ENCODE measurements at places on chromosomes 12 and 14.

DNA sequence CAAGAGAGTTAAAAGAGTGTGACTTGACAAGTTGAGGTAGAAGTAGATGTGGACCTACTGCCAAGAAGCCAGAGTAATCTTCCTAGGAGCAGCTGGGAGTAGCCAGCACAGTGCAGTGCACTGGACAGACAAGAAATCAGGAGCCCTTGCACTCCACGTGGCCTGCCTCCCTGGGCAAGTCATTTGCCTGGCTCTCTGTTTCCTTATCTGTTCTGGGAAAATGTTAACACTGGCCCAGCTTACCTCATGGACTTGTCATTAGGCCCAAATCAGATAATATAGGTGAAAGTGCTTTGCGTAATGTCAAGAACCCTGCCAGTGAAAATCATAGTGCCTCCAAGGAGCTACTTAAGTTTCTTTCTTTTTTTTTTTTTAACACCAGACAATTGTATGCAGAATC, 19.2 kb downstream of the SLC7A8 start:
- DNase-seq, result no peak

GRCh38 chr12:94676031-94676641, 25.8 kb upstream of the TMCC3 start:
- DNase-seq, result no peak

DNA sequence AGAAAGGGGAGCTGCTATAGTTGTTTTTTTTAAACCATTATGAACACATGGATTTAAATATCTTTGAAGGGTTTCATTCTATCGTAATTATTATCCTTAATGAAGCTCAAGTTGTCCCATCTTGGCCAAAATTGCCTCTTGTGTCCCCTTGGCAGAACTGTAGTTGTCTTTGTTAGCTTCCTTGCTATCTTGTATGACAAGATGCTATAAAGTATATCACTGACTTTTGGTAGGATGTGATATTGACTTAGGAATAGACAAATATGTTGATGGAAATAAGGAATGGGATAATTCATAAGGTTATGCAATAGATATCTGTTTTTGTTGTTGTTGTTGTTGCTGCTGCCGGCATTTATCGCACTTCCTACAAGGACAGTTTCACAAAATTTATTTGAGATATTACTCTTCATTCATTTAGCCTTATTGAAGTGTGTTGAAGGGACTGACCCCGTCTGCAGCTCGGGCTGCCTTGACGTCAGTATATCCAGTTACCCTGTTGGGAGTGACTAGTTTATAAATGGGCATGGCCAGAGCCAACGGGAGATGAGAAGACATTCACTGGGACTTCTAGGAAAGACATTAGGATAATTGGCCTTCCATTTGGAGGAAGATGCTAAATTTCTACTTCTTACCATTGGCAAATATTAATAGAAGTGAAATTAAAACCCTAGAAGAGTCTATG, 26.1 kb upstream of the APOLD1 start:
- DNase-seq, result no peak

- no peak for DNase-seq
These were observed 216.2 kb upstream of the PLEKHG7 start for GRCh38 chr12:92486443-92487137.

DNA sequence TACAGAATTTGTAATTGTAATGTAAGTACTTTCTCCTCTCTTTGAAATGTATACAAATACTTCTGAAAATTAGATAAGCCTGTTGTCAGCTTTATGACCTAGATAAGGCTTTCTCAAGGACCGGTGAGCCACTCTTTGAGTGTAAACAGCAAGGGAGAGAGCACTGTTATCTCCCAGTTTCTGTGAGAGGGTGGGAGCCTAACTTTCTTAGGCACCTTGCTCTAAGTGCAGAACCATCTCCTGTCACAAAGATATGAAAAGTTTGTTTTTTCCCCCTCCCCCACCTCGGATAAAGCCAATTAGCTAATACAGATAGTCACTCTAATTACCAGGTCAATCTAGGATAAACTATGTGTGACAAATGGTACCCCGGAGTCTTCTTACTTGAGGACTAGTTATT, 35.8 kb downstream of the CAPS2 start:
- no peak for DNase-seq

DNA sequence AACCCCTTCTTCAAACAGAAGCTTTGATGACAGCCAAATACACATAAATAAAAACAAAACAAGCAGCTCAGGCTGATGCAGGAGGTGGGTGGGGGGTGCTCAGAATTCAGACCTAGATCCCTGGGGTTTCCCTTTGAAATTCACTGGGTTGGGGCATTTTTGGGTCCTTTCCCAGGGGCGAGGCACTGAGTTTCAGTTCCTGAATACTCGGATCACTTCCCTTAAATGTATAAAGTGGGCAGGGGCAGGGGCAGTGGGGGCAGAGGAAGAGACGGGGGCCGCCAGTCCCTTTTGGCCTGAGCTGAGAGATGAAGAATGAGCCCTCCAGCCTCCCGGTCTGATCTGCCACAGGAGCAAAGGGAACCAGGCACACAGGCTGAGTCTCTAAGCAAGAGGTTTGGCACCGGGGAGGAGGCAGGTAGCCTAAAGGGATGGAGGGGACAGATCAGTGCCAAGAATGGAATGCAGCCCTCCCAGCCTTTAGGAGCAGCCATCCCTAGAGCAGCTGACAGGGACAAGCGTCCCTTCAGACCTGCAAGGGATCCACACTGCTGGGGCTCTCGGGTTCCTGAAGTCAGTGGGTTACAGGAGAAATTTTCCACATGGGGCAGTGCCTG, 20.3 kb downstream of the KDM2B start:
- no peak for DNase-seq

- DNase-seq, result no peak
These were observed 1.1 kb downstream of the INHBE start for GRCh38 chr12:57456145-57456700.

- no peak for DNase-seq
These were observed 16.9 kb upstream of the MGST1 start for GRCh38 chr12:16330560-16330959.

DNA sequence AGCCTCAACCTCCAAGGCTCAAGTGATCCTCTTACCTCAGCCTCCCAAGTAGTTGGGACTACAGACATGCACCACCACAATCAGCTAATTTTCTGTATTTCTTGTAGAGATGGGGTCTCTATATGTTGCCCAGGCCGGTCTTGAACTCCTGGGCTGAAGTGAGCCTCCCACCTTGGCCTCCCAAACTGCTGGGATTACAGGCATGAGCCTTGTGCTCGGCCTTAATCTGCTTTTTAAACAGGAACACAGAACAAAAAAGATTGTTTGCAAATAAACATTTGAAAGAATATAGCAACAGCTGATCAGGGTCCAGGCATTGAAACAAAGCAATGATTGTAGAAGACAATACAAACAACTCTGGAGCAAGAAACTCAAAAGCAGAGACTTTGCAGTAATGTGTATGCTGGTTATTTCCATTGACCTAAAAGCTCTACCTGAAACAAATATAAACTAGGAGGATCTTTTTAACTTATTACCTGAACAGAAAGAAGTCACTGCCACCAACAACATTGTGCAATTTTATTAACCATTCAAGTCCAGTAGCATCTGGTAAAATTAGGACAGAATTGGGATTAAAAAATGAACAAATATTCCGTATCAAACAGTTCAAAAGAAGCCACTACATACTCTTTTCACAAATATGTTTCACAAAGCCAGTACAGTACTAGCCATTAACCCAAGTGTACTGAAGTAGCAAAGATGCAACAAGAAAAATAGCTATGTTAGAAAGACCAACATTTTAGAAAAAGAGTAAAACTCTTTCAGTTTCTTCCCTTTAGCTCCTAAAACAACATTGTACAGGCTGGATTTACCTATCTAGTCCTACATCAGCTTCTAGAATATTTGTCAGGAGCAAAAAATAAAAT, 14.2 kb downstream of the AMN1 start:
- no peak for DNase-seq

DNA sequence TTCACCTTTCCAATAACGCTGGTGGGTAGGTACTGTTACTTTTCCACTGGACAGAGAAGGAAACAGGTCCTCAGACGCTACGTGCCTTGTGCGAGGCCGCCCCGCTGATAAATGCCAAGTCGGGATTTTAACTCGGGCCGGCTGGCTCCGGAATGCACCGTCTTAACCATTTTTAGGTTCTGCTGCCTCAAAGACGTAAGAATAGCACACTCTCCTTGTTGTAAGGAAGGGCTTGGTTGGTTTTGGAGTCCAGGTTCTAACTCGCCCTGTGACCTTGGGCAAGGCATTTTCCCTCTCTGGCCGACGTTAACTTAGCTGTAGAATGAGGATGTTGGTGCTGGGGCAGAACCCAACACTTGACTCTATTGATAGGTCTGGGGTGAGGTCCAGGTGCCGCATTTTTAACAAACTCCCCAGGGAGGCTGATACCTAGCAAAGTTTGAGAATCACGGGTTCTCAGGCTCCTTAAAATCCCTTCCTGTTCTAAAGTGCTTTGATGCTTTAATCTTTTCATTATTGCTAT, 814 bp downstream of the ANKRD13A start:
- DNase-seq, result no peak

GRCh38 chr12:123101526-123101925, 49.4 kb downstream of the PITPNM2 start:
- no peak for DNase-seq

DNA sequence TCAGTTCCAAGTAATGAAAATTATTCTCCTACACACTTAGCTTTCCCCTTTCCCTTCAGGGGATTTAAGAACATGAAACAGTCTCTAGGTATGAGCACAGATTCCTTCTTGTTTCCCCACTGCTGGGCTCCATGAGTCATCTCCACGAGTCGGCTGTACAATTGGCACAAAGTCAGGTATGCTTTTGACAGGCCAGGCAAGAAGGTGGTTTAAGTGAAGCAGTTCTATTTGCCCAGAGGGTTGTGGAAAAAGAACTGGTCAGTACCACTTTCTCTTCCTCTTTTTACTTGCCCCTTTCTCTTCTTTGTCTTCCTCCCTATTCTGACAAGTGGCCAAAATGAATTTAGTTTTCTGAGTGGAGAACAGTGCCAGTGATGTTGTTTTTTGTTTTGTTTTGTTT, 16.3 kb downstream of the DYNC1H1 start:
- DNase-seq, result peak; percentile 71

DNA sequence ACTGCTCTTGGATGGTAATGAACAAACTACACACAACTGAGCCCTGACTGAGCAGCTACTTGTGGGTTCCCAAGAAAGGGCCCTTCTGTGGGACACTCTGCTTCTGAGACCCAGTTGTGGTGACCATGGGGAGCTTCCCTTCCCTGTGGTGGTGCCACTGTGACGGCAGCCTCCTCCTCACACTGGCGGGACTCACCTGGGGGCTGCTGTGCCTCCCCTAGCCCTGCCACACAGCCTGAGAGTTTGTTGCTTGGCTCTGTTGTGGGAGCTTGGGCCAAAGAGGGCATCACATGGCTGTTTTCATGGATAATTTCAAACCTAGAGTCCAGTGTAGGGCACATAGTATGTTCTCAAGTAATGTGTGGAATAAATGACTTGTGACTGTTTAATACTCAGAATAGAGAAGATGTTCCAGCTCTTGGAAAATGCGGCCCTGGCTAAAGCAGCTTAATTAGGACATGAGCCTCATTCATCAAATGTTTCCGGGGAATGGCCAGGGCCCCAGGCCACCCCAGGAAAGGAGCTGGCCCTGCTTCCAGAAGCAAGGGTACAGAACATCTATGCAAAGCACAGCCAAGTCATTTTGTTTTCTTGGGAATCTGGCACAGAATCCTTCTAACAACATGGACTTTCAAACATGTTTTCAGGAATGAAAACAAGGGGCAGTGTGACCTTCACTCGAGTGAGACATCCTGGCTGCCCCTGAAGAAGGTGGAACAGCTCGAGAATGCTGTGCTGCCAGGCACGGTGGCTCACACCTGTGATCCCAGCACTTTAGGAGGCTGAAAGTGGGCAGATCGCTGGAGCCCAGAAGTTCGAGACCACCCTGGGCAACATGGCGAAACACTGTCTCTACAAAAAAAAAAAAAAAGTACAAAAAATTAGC, 21.2 kb downstream of the ZFYVE21 start:
- DNase-seq, result no peak

- DNase-seq, result no peak
These were observed 127.9 kb upstream of the TMPO start for GRCh38 chr12:98387444-98387843.

DNA sequence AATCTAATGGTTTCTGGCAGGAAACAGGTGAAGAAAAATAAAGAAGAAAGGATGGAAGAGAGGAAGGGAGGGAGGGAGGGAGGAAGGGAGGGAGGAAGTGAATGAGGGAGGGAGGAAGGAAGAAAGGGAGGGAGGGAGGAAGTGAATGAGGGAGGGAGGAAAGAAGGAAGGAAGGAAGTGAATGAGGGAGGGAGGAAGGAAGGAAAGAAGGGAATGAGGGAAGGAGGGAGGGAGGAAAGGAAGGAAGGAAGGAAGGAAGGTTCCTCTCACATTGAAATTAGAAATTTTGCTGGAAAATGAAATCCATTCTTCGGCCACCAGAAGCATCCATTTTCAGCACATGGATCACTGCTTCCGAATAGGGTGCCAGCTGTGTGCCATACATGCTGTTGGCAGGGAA, 62.2 kb upstream of the PELI2 start:
- no peak for DNase-seq

DNA sequence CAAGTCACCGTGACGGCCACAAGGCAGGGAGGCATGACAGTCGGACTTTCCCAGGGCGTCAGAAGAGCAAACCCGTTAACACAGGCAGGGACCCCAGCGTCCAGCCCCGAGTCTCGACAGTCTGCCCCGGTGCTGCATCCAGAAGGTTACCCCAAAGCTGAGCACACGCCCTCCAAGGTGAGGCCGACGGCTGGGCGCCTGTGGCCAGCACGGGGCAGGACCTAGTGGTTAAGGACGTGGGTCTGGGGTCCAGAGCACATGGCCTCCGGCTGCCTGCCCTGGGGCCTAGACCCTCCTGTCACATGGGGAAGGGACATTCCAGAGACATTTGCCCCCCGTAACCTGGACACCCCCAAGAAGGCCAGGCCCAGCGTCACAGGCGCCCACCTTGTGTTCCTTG, 29.7 kb upstream of the BTBD6 start:
- DNase-seq, result no peak

DNA sequence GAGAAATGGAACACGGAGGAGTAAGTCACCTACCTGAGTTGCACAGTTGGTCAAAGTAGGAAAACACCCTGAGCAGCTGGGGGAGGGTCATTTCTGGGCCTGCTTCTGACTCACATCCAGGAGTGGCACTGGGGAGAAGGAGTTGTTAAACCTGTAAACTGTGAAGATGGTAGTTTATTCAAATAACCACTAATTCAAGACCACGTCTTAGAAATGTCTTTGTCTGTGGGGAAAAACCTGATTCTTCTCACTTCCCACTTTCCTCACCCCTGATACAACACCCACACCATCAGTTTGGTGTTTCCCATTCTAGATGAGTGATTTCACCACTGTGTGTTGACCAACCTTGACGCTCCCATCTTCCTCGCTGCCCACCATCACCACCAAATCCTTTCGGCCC, 207.1 kb downstream of the ANO4 start:
- no peak for DNase-seq

DNA sequence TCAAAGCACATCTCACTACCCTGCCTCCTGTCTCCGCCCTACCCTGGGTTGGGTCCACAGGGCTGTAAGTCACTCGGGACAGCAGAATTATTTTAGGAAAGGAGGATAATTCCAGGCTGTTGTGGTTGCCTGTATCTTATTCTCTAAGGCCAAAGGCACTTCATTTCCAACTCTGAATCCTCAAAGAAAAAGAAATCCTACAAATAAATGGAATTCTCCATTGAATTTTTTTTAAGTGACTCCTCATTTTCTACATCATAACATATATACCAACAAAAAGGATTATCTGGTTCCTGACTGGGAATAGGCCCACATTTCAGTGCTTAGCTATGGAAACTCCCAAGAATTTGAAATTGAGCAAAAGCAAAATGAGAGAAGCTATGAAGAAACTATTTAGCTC, 186.4 kb downstream of the ITPR2 start:
- no peak for DNase-seq

GRCh38 chr12:92506460-92506859, 196.3 kb upstream of the PLEKHG7 start:
- no peak for DNase-seq

Measured in glomerular endothelial cell (primary cell).